GM23248 (cell line): ENCODE measurements at places on chromosomes 5 and 9.

DNA sequence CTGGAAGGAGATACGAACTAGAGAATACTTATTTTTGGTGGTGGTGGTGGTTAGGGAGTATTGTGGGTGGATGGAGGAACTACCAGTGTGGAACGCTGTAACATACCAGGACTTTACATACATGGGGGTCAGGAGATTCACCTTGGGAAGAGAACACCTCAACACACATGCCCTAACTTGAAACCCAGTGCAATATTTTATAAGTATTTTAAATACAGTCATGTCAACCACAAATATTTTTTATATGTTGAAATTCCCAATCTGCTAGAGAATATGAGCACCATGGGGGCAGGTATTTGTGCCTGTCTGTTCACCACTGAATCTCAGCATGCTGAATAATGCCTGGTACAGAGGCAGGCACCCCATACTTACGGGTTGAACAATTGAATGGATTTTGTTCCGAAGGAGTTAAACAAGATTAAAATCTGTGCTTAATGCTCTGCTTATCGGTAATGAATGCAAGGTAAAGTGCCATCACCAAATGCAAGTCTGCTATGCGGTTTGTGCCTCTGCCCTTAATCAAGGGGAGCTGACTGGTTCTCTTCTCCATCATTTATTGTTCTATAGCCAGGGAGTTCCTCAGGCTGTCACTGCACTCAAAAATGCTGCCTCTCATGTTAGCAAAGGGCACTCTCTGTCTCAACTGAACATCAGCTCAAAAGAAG is 65.3 kb downstream of the RASEF start:
- no peak for DNase-seq
- H3K4me1 ChIP-seq = no peaks in the 10 kb centered on the region
- H3K36me3 ChIP-seq = no peaks in the 10 kb centered on the region
- no peak overlapping the region for H3K27ac ChIP-seq

- no peaks in the 10 kb centered on the region for H3K27me3 ChIP-seq
- no peaks in the 10 kb centered on the region for H3K4me1 ChIP-seq
- no peak overlapping the region for H3K4me3 ChIP-seq
- H3K36me3 ChIP-seq = no peaks in the 10 kb centered on the region
Measured at GRCh38 chr9:125732562-125732961, 14.6 kb upstream of the PBX3 start.

GRCh38 chr5:1386274-1386717 is 41.4 kb upstream of the CLPTM1L start:
- H3K4me1 ChIP-seq = no peaks in the 10 kb centered on the region
- no peak overlapping the region for H3K27ac ChIP-seq
- DNase-seq = peak; percentile 60
- no peaks in the 10 kb centered on the region for H3K36me3 ChIP-seq
- peak overlapping the region; percentile 67 for H3K4me3 ChIP-seq

- peaks cover 8% of the 10 kb centered on the region for H3K4me1 ChIP-seq
- no peak overlapping the region for H3K27ac ChIP-seq
- no peaks in the 10 kb centered on the region for H3K27me3 ChIP-seq
- no peak overlapping the region for H3K4me3 ChIP-seq
- DNase-seq = no peak
- no peaks in the 10 kb centered on the region for H3K36me3 ChIP-seq
Measured at GRCh38 chr9:5841771-5842573, 9.1 kb upstream of the ERMP1 start.

DNA sequence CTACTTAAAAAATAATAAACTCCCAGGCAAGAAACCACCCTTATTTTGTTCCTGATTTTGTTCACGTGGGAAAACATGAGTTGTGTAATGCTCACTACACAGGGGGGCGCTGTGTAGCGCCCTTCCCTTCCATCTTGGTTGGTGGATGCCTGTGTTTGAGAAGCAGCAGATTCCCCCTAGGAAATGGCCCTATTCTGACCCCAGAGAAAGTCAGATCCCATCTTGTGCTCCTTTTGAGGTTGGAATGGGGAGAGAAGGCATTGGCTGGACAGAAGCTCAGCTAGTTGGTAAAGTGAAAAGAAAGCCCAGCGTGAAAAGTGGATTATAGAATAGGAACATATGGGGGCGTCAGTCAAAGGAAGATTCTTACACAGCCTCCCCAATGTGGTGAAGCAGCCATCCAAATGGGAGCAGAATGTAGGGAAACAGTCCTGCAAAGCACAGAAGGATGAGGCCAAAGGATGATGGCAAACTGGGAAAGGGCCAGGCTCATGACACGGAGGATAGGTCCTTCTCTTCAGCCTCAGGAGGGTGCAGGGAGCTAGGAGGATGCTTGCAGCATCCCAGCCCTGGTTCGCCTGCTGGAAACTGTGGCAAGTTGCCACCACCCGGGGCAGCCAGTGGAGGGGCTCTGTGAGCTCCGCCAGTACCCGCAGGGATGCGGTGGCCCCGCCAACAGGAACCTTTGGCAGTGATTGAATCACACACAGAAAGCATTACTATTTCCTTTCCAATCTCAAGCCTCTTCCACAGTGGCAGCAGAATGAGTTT is 314.2 kb upstream of the DAP start:
- DNase-seq = no peak
- no peak overlapping the region for H3K4me3 ChIP-seq
- H3K4me1 ChIP-seq = no peaks in the 10 kb centered on the region
- H3K36me3 ChIP-seq = no peaks in the 10 kb centered on the region
- H3K27me3 ChIP-seq = peaks cover 11% of the 10 kb centered on the region; the same call in 1 of the 2 replicates
- H3K27ac ChIP-seq = no peak overlapping the region

GRCh38 chr9:16246785-16247184 is 623.7 kb downstream of the BNC2 start:
- no peaks in the 10 kb centered on the region for H3K27me3 ChIP-seq
- H3K4me1 ChIP-seq = peaks cover 36% of the 10 kb centered on the region
- H3K4me3 ChIP-seq = no peak overlapping the region
- H3K36me3 ChIP-seq = no peaks in the 10 kb centered on the region

DNA sequence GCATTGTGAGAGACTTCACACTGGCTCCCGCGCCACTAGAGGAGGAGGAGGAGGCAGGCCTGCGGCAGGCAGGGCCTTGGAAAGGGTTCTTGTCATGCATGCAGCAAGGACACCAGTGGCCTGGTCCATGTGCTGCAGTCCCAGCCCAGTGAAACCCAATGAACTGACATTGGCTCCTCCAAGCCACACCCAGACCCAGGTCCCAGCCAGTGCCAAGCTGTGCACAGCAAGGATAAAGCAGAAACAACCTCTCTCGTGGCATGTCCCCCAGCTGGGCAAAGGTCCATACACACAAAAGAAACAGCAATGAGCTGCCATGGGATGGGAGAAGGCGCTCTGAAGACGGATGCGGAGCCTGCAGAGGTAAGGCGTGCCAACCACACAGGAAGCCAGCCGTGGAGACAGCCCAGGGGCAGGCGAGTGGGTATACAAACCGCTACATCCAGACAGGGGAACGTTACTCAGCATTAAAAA is 89.2 kb downstream of the SEMA4D start:
- no peaks in the 10 kb centered on the region for H3K36me3 ChIP-seq
- H3K27me3 ChIP-seq = no peaks in the 10 kb centered on the region
- no peak for DNase-seq
- H3K4me3 ChIP-seq = no peak overlapping the region
- H3K4me1 ChIP-seq = no peaks in the 10 kb centered on the region

DNA sequence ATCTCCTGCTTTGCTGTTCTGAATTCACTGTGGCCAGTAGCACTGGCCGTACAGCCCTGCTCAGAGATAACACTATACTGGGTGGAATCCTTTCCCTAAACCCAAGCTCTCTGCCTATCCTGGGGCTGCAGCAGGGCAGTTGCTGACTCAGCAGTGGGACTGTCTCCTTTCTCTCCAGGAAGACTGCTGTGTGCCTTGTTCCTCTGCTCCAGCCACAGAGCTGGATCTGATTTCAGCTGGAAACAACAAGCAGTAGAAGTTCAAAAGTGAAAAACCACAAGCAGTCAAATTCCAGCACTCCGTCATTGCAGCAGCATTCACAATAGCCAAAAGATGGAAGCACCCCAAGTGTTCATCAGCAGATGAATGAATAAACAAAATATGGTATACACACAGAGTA is 105.0 kb downstream of the FBXL7 start:
- no peaks in the 10 kb centered on the region for H3K4me1 ChIP-seq
- no peaks in the 10 kb centered on the region for H3K36me3 ChIP-seq
- H3K27ac ChIP-seq = no peak overlapping the region
- no peak for DNase-seq

GRCh38 chr5:153342487-153342886 is 148.0 kb upstream of the GRIA1 start:
- no peaks in the 10 kb centered on the region for H3K4me1 ChIP-seq
- H3K4me3 ChIP-seq = no peak overlapping the region
- no peaks in the 10 kb centered on the region for H3K27me3 ChIP-seq
- DNase-seq = no peak
- H3K36me3 ChIP-seq = no peaks in the 10 kb centered on the region

GRCh38 chr9:89362647-89363310 is 44.5 kb downstream of the SECISBP2 start:
- H3K27me3 ChIP-seq = no peaks in the 10 kb centered on the region
- no peak for DNase-seq
- H3K27ac ChIP-seq = no peak overlapping the region
- peaks cover 6% of the 10 kb centered on the region; the same call in 1 of the 2 replicates for H3K36me3 ChIP-seq

DNA sequence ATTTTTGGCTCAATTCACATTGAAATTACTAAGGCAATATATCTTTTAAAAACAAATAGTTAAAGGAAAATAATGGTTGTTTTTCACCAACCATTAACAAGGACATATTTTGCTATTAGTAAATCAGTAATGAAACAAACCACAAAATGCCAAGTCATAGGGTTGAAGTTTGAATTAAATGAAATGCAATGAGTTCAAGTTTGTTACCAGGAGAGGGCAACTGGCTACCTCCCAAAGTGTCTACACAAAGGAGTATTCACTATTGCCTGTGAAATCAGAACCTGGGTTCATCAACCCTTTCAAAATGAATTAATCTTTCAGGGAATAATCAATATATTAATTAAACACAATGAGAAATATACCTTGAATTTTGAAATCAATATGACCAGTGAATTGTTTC is 138.4 kb upstream of the DMRTA1 start:
- peaks cover 23% of the 10 kb centered on the region for H3K27me3 ChIP-seq
- H3K4me1 ChIP-seq = no peaks in the 10 kb centered on the region
- no peak overlapping the region for H3K4me3 ChIP-seq
- H3K36me3 ChIP-seq = no peaks in the 10 kb centered on the region

- no peak overlapping the region for H3K27ac ChIP-seq
- H3K4me3 ChIP-seq = no peak overlapping the region
- no peaks in the 10 kb centered on the region for H3K27me3 ChIP-seq
- no peaks in the 10 kb centered on the region for H3K4me1 ChIP-seq
- no peaks in the 10 kb centered on the region for H3K36me3 ChIP-seq
Measured at GRCh38 chr9:450057-450456, 235.4 kb downstream of the DOCK8 start.

GRCh38 chr9:90767523-90768100 is 34.0 kb upstream of the SYK start:
- no peaks in the 10 kb centered on the region for H3K27me3 ChIP-seq
- DNase-seq = no peak
- H3K4me1 ChIP-seq = no peaks in the 10 kb centered on the region
- H3K4me3 ChIP-seq = no peak overlapping the region
- no peaks in the 10 kb centered on the region for H3K36me3 ChIP-seq

- no peaks in the 10 kb centered on the region for H3K4me1 ChIP-seq
- no peak overlapping the region for H3K27ac ChIP-seq
- H3K4me3 ChIP-seq = no peak overlapping the region
- H3K27me3 ChIP-seq = no peaks in the 10 kb centered on the region
- H3K36me3 ChIP-seq = no peaks in the 10 kb centered on the region
- no peak for DNase-seq
Measured at GRCh38 chr9:137006116-137007003, 10.0 kb upstream of the CLIC3 start.

- no peak overlapping the region for H3K27ac ChIP-seq
- no peak for DNase-seq
- H3K4me1 ChIP-seq = peaks cover 21% of the 10 kb centered on the region
Measured at GRCh38 chr9:109241207-109241606, 74.2 kb upstream of the FRRS1L start.

- H3K4me3 ChIP-seq = no peak overlapping the region
- H3K27me3 ChIP-seq = no peaks in the 10 kb centered on the region
- peak overlapping the region; percentile 49 for H3K27ac ChIP-seq
- peaks cover 15% of the 10 kb centered on the region for H3K4me1 ChIP-seq
- peak; percentile 71 for DNase-seq
Measured at GRCh38 chr5:94433397-94434163, 184.8 kb downstream of the KIAA0825 start.

GRCh38 chr9:33660772-33661171 is 134.6 kb upstream of the PRSS3 start:
- H3K27me3 ChIP-seq = peaks cover 11% of the 10 kb centered on the region
- no peak for DNase-seq
- no peak overlapping the region for H3K4me3 ChIP-seq
- no peaks in the 10 kb centered on the region for H3K36me3 ChIP-seq
- H3K27ac ChIP-seq = no peak overlapping the region

GRCh38 chr9:1173211-1173610 is 123.1 kb downstream of the DMRT2 start:
- no peaks in the 10 kb centered on the region for H3K36me3 ChIP-seq
- H3K27me3 ChIP-seq = peaks cover 11% of the 10 kb centered on the region
- DNase-seq = peak; percentile 33
- H3K4me1 ChIP-seq = no peaks in the 10 kb centered on the region
- no peak overlapping the region for H3K4me3 ChIP-seq

- no peaks in the 10 kb centered on the region for H3K4me1 ChIP-seq
- H3K36me3 ChIP-seq = no peaks in the 10 kb centered on the region
- no peak overlapping the region for H3K27ac ChIP-seq
- H3K4me3 ChIP-seq = no peak overlapping the region
- no peaks in the 10 kb centered on the region for H3K27me3 ChIP-seq
- DNase-seq = peak; percentile 2
Measured at GRCh38 chr9:25703701-25704357, 25.6 kb upstream of the TUSC1 start.

DNA sequence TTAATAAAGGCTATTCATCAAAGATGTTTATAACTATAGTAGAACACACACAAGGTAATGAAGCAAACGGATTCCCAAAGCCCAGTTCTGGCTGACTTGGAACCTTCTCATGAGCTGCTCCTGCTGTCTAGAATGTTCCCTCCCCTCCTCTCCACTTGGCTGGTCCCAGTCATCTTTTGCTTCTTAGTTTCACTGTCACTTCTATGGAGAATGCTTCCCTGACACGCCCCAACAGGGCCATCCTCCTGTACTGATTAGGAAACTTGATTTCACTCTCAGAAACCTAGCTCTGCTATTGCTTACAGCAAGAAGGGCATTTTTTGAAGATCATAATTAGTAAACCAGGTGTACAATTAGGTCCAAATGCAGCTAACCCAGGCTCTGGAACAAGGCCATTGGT is 3.2 kb upstream of the RAPGEF1 start:
- H3K4me3 ChIP-seq = no peak overlapping the region
- no peak for DNase-seq
- H3K36me3 ChIP-seq = no peaks in the 10 kb centered on the region
- peaks cover 7% of the 10 kb centered on the region; the same call in 1 of the 2 replicates for H3K4me1 ChIP-seq

- no peak overlapping the region for H3K27ac ChIP-seq
- H3K4me1 ChIP-seq = peaks cover 6% of the 10 kb centered on the region
- H3K4me3 ChIP-seq = no peak overlapping the region
- H3K27me3 ChIP-seq = no peaks in the 10 kb centered on the region
Measured at GRCh38 chr5:87754009-87754757, 341.5 kb upstream of the CCNH start.

- no peak for DNase-seq
- peaks cover 13% of the 10 kb centered on the region for H3K27me3 ChIP-seq
- H3K4me3 ChIP-seq = no peak overlapping the region
- no peaks in the 10 kb centered on the region for H3K36me3 ChIP-seq
- H3K27ac ChIP-seq = no peak overlapping the region
- H3K4me1 ChIP-seq = no peaks in the 10 kb centered on the region
Measured at GRCh38 chr9:22256381-22256780, 190.2 kb upstream of the DMRTA1 start.
